ENCODE measurements at places on chromosomes 4 and X.

DNA sequence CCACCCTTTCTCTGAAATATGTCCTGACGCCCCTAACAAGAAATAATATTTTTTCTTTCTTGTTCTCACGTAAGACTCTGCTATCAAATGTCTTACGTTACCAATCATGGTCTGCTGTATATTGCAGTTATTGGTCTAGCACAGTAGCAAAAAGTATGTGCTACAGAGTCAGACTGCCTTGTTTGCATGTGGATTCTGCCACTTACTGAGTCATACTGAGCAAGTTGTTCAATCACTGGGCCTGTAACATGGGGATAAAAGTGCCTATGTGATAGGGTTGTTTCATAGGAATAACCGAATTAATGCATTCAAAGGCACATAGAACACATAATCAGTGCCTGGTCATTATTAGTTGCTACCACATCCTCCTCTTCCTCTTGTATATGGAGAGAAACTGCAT lies 14.1 kb downstream of the RPGR start:
- no peak for DNase-seq

DNA sequence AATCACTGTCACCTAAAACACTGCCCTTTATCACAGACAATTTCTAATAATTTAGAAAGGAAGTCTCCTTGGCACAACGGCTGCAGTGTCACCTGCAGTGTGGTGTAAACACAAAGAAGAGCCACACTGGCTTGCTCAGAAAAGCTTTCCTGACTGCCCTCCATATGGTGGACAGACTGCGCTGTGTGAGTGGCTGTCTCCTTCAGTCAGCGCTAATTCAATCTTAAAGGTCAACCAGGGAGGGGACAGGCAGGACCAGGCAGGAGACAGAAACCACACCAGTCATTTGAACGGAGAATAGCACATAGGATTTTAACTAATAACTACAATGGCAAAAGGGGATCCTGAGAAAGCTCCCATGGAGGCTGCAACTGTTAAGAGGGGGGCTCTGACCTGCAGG lies 132.1 kb downstream of the NSUN7 start:
- DNase-seq: no peak

GRCh38 chr4:163372029-163372428 lies 28.3 kb downstream of the NPY5R start:
- no peak for DNase-seq

DNA sequence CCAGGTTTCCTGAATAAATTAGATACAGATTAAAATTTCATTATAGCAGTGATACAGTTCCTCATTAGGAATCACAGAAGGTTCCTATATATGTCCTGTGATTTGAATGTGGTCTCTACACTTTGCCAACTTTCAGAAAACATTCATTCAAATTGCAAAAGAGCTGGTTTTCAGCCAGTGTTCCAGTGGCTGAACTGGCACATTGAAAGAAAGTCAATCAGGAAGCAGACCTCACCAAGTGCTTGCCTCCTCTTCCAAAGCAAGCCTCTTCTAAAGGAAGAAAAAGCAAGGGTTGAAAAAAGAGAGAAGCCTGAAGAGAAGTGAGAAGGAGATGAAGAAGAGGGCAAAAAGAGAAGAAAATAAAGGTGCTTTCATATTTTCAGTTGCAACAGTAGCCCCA lies 12.7 kb downstream of the KLHL34 start:
- no peak for DNase-seq

DNA sequence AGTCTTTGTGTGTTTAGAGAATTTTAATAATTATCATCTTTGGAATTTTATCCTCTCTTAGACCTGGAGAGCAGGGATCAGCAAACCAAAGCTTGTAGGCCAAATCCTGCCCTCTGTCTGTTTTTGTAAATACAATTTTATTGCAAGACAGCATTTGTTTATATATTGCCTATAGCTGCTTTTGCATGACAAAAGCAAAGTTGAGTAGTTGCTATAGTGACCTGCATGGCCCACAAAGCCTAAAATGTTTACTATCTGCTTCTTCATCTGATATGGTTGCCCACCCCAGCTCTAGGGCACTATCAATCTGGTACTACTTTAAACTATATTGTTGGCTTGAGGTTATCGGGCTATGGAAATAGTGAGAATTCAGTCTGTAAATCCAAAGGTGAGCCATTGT lies 80.3 kb downstream of the GPAT3 start:
- no peak for DNase-seq

DNA sequence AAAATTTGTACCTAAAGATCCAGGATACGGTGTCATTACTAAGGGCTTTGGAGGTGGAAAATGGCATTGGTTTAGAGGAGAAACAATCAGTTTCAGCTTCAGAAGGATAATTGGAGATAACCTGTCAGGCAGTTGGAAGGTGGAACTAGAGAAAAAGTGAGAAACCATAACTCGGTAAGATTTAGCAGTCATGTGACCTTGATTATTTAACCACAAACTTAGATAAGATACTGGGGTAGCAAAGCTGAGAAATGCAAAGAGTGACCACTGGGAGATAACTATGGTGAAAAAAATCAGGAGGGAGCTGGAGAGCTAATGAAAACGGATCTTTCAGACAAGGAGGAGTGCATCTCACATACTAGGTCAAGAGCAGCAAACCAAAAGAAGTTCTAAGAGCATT lies 58.3 kb upstream of the SMARCA5 start:
- DNase-seq: no peak

DNA sequence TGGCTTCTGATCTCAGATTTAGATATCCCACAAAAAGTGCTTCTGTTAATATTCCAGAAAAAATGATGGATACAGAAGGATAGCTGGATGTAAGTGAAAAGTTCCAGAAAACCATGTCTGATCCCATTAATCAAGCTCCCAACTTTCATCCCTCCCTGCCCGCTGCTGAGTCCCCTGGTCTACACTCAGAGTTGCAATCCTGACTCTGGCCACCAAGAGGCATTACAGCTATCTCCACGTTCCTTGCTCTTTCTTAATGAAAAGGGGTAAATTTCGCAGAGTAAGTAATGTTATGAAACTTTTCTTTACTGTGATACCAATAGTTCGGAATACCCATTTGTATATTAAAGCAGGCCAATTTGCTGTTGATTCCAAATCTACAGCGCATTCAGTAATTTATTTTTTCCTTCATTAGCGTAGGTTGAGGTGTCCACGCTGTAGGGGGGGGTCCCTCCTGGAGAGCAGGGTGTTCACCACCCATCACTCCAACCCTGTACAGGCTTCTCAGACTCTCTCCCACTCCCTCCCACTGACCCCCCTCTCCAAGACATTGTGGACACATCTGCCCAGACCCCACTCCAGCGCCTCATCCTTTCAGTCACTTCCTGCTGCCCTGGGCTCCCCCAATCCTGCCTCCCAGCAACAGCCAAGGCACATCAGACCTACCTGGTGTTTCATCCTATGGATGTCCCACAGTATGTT lies 55.1 kb downstream of the RAB40A start:
- DNase-seq: no peak

DNA sequence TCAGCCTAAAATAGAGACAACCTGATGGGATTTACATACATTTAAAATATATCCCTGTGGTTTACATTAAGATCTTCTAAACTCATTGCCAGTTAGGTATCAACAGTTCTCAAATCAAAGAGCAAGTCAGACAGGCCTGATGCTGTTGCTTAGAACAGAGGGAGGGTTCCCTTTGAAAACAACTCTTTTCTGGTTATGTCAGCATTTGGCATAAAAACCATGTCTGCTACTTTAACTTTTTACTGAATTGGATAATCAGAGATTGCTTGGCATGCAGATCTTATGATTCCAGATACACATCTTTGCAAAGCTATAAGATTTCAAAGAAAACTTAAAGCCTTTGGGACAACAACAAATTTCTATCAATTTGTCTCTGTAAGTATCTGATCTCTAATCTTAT lies 140.8 kb downstream of the CPE start:
- DNase-seq: no peak

DNA sequence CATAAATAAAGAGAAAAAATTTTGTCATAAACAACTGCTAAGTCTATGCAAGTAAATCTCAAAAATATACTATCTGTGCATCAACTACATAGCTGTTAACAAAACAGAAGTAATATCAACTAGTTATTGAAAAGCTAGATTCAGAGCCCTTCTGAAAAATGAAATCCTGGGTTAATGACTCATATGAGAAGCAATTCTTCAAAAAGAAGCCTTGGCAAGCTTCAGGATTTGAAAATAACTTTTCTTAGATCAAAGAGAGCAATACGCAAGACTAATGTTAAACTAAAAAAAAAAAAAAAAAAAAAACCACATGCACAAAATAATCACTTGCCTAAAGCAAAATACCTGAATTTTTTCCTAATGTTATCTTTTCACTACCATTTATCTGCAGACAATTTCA lies 566.1 kb upstream of the BOD1L1 start:
- no peak for DNase-seq

GRCh38 chr4:54645830-54646229 lies 11.9 kb upstream of the KIT start:
- DNase-seq: no peak

GRCh38 chr4:120921456-120922380 lies 808 bp downstream of the PRDM5 start:
- peak; percentile 42 for DNase-seq

DNA sequence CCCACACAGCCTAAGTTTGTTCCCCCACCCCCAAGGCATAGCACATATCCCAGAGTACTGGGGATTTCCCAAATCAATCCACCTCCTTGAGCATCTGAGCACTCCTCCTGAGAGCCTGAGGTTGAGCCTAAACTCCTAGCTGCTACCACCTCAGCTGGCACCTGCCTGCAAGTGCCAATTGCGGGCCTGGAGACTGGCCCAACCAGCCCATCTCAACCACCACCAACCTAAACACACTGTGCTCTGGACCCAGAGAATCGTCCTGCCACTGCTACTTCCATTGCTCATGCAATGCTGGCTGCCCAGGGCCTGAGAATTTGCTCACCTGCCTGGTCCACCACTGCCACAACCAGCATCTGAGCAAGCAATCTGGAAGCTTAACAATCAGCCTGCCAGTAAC lies 177.1 kb downstream of the FGF13 start:
- DNase-seq: no peak

GRCh38 chrX:129000018-129000417 lies 523.3 kb downstream of the SMARCA1 start:
- DNase-seq: no peak

GRCh38 chr4:186264660-186265059 lies 1.3 kb upstream of the F11 start:
- DNase-seq: no peak

DNA sequence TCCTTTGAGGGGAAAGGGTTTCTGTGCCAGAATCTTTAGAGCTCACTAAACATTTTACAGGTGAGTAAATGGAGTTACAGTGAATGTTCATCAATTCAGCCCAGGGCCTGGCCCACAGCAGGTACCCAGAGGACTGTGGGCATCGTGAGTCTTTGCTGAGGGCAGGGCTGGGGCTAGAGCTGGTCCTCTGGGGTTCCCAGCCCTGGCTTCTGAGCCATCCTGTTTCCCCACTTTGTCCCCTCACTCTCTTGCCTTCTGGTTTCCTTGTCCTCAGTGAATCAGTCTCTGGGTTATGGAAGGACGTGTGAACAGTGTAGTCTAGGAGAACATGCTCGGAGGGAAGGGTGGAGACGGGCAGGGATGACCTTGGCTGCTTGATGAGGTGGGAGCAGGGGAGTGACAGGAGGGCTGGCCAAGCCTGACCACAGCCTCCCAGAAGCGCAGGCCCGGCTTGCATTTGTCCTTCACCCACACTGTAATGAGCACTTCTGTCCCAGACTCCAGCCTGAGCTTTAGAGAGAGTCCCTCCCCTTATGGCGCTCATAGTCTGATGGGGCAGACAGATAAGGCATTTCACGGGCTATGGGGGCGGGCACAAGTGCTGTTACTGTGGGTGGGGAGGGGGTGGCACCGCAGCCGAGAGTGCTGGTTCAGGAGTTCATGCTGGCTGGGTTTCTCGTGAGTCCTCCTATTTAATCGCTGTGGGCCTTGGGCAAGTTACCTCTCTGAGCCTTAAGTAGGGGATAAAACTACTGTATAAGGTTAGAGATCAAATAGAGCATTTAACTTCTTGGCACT lies 17.3 kb downstream of the TBC1D14 start:
- DNase-seq: no peak

DNA sequence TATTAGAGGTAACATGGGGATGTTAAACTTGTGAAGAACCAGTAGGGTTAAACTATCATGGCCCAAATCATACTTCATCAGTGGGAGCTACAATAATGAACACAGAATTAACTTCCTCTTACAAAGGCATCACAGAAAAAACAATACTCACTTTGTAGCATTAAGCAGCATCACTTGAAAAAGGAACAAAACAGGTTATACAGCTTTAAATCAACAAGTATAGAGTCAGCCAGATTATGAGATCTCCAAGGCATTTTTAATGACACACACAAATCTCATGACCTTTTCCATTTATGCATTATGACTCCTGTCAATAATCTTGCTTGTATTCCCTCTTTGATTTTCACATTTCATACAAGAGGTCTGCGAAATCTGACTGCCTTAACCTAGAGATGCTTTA lies 18.3 kb downstream of the FBXL5 start:
- no peak for DNase-seq

All from renal cortex interstitium (tissue), 15 donors.